Activated CD8-positive, alpha-beta memory T cell treated with anti-CD3 and anti-CD28 coated beads for 1 hour (primary cell): ENCODE measurements at places on chromosomes 7 and 10.

- no peak for DNase-seq
These were observed 391.4 kb downstream of the TNS3 start for GRCh38 chr7:47190462-47190861.

DNA sequence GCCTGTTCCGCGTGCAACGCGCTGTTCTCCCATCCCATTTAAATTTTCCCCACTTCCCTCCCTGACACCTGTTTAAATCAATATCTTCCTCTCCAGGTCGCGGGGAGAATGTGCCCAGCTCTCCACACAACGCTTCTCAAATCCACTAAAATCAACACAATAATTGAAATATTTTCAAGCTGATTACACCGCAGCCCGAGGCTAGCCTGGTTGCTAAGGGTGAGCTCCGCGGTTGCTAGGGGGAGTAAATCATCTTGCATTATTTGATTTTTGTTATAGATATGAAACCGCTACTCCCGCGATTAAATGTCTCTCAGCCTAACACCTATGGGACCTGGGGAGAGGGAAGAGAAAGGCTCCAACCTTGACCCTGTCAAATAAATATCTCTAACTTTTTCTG is 36.2 kb downstream of the UNCX start:
- no peak for DNase-seq

GRCh38 chr10:124649214-124649613 is 95.0 kb downstream of the FAM53B start:
- DNase-seq = no peak

GRCh38 chr7:40008223-40008815 is 58.3 kb downstream of the CDK13 start:
- no peak for DNase-seq
